SW480 (cell line): ENCODE measurements at places on chromosomes 1 and 21.

GRCh38 chr21:37219761-37220432 lies 47.2 kb downstream of the VPS26C start:
- no peak for DNase-seq

DNA sequence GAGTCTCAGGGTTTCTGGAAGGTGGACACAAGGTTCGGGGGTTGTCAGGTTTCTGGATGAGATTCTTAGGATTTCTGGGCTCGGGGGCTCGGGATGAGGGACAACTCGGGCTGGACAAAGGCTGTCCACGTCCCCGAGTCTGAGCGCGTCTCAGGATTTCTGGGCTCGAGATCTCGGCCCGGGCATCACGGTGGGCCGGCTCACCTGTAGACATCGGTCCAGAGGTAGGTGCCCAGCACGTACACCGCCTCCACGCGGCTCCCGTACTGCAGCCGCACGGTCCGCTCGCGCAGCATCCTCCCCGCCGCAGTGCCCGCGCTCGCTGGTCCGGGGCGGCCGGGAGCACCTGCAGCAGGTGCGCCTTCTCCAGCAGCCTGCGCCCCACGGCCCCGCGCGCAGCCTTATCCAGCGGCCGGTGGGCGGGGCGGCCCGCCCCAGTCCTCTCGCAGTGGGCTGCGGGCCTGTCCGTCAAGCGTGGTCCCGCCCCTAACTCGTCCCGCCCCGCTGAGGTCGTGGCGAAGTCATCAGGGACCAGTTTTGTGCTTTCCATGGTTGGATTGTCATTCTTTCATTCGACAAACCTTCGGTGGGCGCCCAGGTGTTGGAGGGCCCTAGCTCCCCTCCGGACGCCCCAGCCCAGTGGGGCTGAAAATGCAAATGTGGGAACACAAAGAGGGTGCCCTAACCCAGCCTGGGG lies at the start of gene PADI2:
PADI2 (minus strand) TSS at position 376 of the 697 bp plus-strand sequence; CDS start at position 296, 80 bp downstream.
- DNase-seq = peak; percentile 68

DNA sequence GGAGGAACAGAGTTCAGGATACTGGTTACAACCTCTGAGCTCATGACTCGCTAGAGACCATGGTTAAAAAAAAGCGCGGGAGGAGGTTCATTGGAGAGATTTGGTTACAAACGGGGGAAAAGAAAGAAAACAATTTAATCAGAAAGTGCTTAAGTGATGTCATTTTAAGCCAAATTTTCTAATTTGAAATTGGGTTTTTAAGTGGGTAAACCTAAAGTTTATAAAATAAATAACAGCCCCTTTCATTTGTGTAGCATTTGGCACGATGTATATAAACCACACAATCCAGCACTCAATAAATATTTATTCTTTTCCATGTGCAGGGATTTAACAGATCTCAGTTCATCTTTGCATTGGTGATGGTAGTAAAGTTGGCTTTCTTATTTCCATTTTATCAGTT lies 7.0 kb upstream of the DPT start:
- DNase-seq = no peak

- DNase-seq = no peak
Measured at GRCh38 chr1:37152491-37152890, 118.2 kb upstream of the GRIK3 start.

- DNase-seq = no peak
Measured at GRCh38 chr1:244839656-244840055, 4.2 kb downstream of the COX20 start.

- DNase-seq = no peak
Measured at GRCh38 chr21:43031121-43031619, 44.5 kb downstream of the CBS start.
